ENCODE measurements at places on chromosomes 4 and X. TPM values are rescaled to one million over a fixed set of nuclear protein-coding genes. Genes with fewer than 3 reads are reported as not detected.

The THAP9 gene
- total RNA-seq: 3.4 TPM

DNA sequence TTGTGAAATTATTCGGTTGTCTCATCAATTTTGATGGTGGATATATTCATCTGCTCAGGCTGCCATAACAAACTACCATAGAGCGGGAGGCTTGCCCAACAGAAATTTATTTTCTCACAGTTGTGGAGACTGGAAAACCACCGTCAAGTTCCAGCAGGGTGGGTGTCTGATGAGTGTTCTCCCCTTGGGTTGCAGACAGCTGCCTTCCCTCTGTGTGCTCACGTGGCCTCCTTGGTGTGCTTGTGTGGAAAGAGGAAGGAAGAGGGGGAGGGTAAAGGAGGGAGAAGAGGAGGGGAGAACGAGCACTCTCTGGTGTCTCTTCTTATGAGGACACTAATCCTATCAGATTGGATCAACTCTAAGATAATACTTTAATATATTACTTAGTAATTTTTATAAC lies 123.8 kb upstream of the TEX13D start:
- no peak for DNase-seq

GRCh38 chr4:52576961-52577623 lies 82.0 kb downstream of the USP46 start:
- no peak for DNase-seq

- no peak for DNase-seq
Observed at GRCh38 chr4:127410644-127411043, 222.1 kb upstream of the INTU start.

GRCh38 chr4:25161593-25161950 lies 1.3 kb upstream of the SEPSECS start:
- peak; percentile 22 for DNase-seq

DNA sequence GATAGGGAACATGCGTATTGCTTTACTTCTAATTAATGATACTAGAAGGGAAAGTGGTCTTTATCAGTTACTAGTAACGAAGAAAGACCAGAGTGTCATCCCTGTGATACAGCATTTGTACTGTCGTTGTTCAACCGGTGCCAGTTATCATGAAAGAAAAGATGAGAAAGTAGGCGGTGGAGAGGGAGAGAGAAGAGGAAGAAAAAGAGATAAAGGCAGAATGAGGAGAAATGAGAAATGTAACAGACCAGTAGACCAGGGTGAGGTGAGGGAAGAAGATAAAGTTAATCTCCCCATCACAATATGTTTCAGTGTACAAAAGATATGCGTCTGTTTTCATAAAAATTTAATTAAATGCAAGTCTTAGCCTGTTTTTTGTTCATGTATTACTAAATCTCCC lies 135.2 kb upstream of the HPGD start:
- DNase-seq: no peak

The BMX gene
- total RNA-seq: not detected

DNA sequence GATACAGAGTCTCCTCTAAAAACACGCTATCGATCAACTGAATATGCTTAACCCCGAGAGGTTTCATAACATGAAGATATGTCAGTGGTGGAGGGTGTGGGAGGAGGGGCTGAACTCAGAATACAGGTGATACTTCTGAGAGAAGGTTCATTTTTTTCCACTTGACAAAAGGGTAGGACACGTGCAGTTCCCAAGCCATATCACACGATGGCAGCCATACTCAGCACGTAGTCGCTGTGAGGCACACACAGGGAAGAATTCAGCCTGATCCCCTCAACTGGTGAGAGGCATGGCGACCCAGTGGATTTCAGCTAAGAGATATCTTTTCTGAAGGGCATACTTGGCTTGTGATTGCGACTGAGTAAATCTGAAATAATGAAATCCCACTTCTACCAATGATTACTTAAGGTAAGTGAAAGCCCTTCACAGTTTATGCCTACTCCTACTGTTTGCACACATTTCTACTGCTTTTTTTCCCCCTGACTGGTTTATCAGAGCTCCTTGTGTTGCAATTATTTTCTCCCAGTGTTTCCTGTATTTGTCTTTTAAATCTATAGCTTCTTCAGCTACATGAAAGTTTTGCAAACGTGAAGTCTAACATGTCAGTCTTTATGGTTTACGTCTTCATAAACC lies 133.1 kb downstream of the CORIN start:
- peak; percentile 55 for DNase-seq
